CD4-positive, alpha-beta T cell treated with Interleukin-4 for 1 hour (primary cell): ENCODE measurements at places on chromosomes 5 and 9.

GRCh38 chr9:79145442-79145841 lies 426.3 kb upstream of the TLE4 start:
- no peak for DNase-seq

GRCh38 chr9:78348848-78349247 lies 51.9 kb downstream of the PSAT1 start:
- no peak for DNase-seq

GRCh38 chr5:174990909-174991308 lies 266.5 kb downstream of the MSX2 start:
- no peak for DNase-seq

DNA sequence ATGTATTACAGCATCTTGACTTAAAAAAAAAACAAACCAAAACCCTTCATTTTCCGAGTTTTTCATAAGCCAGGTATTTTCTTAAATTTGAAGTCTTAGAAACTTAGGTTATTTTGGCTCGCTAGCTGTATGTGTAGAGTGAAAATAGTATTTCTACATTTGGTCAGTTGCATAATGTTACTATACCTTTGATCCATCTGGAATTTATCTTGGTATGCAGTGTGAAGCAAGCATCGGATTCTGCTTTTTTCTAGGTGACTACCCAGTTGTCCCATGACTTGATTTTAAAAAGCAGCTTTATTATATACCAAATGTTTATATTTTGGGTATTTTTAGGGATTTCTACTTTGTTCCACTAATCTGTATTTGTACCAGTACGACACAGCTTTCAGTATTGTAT lies 27.7 kb downstream of the UBAP1 start:
- no peak for DNase-seq

DNA sequence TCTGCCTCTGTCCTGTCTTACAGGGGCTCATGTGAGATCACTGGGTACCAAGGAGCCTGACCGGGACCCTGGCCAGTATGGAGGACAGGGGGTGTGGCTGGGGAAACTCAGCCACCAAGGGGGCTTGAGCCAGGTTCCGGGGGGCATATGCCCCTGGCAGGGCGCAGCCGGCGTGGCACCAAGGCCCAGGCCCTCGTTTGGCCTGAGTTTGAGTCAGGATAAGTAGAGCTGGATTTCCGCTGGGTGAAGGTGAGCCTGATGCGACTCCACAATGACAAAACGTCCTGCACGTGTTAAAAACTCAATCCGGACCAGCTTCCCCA lies 616 bp upstream of the TSPAN17 start:
- no peak for DNase-seq
